Stimulated activated CD4-positive, alpha-beta T cell treated with anti-CD3 and anti-CD28 coated beads, Interleukin-15, amount 100 ng/mL, for 1 hour (primary cell): ENCODE measurements at places on chromosomes 6 and 20.
A peak's percentile ranks its signal among the peaks of the same experiment; 100 is the strongest.

DNA sequence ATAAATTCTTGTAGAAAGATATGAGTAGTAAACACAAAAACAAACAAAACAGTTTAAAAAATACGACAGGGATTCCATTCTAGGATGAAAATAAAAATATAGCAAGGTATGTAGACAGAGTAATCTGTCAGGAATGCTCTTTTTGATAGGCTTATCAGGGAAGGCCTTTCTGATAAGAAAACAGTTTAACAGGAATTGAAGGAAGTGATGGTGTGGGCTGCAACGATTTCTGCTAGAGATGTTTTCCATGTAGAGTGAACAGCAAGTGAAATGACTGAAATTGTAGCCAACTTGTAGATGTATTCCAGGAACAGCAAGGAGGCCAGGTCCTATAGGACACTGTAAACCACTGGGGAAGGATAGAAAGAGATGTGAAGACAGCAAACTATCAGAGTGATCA, 689.7 kb upstream of the GJE1 start:
- DNase-seq = no peak

DNA sequence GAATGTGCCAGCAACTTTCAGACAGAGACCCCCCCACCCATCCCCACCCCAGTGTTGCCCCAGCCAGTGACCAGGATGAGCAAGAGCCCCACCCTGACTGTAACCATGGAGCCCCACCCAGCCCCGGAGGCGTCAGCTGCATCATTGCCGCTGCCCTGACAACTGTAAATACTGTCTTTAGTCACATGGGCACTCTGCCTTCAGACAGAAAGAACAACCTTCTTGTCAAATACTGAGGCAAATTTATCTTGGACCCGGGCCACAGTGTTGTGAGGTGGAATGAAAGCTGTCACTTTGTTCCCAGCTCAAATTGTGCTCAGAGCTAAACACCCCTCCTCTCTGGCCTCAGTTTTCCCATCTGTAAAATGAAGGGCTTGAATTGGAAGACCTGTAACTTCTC, 23.7 kb downstream of the MOCS3 start:
- DNase-seq = no peak

DNA sequence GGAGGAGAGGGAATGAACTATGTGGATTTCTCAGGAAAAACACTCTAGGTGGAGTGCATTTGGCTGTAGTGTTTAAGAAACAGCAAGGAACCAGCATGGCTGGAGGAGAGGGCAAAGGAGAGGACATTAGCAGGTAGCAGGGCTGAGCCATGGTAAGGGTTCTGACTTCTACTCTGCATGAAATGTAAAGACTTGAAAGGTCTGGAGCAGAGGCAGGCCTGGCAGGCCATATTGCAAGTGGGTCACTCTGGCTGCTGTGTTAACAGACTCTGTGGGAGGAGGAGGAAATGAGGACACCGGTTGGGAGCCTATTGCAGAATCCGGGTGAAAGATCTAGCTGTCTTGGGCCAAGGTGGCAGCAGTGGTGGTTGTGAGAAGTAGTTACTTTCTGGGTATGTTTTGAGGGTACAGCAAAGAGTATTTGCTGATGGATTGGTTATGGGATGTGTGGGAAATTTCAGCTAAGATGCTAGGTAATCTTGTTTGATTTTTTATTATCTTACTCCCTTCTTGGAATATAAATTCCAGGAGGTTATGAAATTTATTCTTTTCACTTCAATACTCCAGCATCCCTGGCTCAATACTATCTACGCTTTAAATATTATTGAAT, 115.9 kb upstream of the BCLAF1 start:
- no peak for DNase-seq

DNA sequence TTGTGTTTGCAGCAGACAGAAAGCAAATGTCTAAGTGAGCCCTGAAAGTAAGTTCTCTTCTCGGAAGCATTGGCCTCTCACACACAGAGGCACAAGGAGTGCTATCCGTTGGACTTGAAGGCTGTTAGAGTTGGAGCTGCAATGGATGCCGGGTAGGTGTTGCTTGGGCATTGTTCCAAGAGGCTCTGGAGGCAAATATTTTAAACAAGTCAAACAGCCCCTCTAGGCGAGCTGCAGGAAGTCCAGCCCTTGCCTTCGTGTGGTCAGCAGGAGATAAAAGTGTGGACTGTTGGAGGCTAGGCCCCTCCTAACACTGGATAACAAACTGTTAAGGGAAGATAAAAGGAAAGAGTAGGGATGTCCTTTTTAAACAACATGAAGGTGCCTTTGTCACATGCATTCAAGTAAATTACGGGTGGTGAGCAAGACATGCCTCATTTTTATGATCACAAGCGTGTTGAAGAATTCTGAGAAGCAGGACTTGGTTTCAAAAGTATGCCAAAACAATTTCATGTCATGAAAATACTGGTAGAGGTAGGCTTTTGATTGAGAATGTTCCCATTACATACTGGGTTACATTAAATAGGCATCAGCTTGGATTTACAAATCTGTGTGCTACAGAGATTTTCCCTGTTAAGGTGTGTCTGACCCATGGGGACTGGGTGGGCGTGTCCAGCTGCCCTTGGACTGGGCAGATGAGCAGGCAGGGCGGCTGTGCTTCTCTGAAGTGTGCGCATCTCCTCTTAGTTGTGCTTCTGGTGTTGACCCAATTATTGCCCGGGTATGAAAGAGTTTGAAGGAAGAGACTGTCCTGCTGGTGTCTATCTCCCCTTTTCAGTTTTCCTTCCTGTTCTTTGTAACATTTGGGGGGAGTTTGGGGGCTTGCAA, 57.5 kb downstream of the RREB1 start:
- no peak for DNase-seq

GRCh38 chr6:39909701-39910100, 24.6 kb downstream of the MOCS1 start:
- no peak for DNase-seq

GRCh38 chr20:3461211-3461771, 9.5 kb upstream of the ATRN start:
- DNase-seq = no peak

DNA sequence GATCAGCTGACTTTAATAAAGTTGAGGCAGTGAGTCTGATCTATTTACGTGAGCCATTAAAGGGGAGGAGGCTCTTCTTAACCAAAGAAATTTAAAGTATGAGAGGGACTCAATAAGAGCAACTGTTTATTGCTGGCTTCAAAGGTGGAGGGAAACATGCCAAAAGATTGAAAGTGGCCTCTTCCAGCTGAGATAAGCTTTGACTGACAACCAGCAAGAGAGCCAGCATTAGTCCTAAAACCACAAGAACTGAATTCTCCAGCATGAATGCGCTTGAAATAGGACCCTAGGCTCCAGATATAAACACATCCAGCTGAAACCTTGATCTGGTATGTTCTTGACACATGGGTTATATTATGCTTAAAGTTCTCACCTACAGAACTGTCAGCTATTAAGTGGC, 123.1 kb upstream of the GJE1 start:
- DNase-seq = no peak

- no peak for DNase-seq
Measured at GRCh38 chr6:126888727-126889725, 229.4 kb upstream of the RSPO3 start.

DNA sequence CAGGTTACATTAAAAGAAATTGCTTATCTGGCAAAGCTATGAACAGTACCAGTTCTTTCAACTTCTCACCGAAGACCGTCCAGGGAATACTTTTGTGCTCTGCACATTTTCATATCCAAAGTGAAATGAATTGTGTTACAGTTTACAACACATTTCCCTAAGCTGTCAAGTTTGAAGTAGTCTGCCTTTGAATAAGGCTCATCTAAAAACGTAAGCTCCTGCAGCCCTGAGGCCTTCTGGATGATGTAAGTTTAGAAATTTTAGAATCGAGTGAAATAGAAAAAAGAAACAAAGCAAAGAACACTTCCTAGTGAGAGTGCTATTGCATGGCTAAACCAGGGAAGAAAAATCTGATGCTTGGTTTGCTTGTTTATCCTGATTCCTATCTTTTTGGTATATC, 653.8 kb downstream of the MMUT start:
- DNase-seq = no peak

GRCh38 chr20:34709044-34709830, 5.1 kb downstream of the TP53INP2 start:
- DNase-seq = peak; percentile 66

DNA sequence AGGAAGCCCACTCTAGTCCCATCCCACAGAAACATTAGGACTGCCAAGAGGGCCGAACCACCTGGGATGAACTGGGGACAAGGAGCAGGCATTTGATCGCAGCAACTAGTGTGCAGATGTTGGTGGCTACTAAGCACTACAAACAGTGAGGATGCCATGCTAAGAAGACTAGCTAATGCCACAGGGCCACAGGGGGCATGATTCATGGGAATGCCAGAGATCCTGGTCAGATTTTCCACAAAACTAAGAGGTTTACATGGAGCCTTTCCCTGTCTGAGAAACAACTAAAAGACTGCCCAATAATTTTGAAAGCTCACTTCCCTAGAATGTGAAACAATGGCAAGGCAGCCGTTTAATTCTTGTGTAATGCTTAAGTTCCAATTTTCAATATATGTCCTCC, 375.9 kb upstream of the PTCHD4 start:
- no peak for DNase-seq

DNA sequence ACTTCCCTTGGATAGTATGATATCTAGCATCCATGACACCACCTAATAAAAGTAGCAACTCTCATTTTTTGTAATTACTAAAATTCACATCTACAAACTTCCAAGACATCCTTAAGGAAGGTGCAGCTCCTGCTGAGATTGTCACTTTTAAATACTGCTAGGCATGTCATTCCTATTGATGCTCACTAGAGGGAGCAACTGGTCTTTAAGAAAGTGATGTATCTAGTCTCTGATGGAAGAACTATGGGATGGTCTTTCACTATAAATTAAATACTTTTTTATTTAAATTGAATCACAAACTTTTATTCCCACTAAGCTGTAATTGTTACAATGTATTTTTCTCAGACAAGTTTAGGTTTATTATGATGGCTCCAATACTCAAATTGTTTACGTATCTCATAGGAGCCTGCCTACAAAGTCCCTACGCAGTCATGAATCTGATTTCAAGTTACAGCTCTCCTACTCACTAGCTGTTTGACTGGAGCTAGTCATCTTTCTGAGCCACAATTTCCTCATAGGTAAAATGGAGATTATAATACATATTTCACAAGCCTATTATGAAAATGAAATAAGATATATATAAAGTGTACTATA, 8.1 kb upstream of the TSPYL1 start:
- DNase-seq = no peak

- DNase-seq = no peak
Measured at GRCh38 chr6:146946559-146946958, 257.7 kb upstream of the STXBP5 start.

DNA sequence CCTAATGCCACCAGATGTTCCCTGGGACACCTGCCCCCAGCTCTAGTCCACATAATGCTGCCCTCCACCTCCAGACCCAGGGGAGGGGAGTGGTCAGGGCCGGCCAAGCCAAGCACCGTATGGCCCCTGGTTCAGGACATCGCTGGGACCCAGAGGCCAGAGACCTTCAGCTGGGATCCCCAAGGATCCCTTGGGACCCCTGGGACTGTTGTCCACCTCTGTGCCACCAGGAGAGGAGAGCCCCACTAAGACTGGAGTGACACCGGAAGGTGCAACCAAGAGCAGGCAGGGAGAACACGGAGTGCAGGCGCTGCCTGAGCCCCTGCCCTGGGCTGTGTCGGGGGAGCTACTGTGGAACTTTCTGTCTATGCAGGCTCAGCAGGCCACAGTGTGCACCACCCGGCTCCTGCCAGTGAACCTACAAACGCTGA, 43.6 kb downstream of the CTCFL start:
- DNase-seq = no peak

GRCh38 chr20:39541136-39541803, 579.1 kb downstream of the DHX35 start:
- DNase-seq = no peak

DNA sequence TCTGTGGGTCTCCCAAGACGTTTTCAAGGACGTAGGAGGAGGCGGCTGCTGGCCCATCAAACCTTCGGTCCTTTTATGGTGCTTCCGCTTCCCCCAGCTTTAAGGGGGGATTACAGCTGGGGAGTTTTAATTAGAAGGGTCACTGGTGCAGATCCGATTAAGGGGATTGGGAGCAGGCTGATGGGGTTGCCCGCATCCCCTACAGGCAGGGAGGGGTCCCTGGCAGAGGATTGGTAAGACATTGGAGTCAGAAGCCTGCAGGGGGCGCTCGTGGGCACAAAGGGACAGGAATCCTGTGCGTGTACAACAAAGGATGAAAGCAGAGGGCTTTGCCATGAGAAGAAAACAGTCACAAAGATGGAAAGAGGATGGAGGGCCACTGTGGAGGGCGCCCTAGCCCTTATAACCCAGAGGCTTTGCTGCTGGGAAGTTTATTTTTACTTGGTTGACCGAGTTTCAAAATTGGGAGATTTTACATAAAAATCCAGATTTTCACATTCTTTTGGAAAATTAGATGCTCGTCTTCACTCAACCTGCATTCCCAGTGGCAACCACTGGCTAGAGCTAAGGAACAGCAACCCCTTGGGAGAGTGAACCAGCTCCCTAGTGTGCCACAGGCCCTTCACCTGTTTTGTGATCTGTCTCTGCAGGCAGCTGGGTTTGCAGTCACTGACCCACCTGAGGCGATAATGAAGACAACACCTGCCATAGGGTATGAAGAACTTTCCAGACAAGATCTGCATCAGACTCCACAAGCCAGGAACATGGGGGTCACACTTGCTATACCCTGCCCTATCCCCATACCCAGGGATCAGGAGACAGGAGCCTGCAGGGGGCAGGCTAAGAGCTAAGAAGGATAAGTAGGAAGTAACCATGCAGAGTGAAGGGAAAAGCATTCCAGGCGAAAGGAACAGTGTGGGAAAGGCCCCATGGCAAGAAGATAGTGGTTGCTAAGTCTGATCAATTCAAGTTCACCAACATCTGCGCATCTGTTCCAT, 97.7 kb downstream of the KCNB1 start:
- DNase-seq = peak; percentile 47

DNA sequence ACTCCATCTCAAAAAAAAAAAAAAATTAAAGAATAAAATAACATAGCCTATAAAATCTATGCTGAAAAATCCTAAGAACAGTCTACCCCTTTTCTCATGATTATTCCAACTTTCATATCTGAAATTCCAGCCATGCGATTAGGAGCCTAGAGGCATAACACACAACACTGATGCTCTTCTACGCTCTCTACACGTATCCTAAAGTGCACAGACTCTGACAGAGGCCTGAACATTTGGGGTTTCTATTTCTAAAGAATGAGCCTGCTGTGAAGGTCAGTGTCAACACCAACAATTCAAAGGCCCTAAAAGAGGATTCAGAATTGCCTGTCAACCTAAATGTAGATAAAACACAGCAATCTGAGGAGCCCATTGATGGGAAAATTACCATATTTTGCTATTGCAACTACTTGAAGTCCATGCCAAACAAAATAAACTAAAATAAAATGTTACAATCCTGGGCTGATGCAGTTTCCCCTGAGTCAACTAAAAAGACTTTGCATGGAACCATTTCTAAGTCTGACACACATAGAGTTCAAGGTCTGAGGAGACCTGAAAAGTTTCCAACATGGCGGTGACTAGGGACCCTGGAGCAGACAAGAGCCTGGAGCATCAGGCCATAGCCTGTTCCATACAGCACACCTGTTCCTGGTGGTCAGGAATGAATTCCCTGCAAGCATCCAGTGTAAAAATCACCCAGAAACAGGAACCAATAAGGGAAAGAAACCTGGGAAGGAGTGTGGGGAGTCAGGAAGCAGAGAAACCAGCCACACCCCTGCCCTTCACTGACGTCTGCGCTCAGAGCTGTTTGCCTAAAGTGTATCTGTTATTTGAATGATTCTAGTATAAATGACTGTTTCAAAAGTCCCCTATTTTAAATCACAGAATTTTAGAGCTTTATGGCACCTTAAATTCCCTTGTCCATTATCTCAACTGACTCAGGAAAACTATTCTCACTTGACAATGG, 11.8 kb downstream of the NINL start:
- no peak for DNase-seq
